ENCODE measurements at places on chromosomes 3 and 15.

- DNase-seq, result no peak
These were observed 141.6 kb upstream of the IGF1R start for GRCh38 chr15:98506711-98507110.

- no peak for DNase-seq
These were observed 22.7 kb downstream of the MGLL start for GRCh38 chr3:127799476-127800222.

DNA sequence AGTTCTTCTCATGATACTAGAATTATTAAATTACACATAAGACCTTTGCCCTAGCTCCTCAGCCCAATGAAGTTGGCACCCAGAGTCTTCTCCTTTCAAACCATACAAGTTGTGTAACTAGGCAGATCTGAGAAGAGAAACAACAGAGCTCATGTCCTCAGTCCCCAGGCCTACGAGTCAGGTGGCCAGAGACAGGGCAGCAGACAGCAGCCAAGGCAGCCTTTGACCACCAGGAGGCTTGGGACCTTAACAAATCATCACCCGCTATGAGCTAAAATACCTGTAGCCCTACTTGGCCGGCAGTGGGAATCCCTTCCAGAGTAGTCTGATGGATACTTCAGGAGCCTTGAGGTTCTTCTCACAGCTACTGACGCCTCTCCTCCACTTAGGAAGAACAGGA lies 18.3 kb downstream of the STIMATE start:
- no peak for DNase-seq

- DNase-seq, result no peak
These were observed 262.1 kb upstream of the TBL1XR1 start for GRCh38 chr3:177459401-177459800.

DNA sequence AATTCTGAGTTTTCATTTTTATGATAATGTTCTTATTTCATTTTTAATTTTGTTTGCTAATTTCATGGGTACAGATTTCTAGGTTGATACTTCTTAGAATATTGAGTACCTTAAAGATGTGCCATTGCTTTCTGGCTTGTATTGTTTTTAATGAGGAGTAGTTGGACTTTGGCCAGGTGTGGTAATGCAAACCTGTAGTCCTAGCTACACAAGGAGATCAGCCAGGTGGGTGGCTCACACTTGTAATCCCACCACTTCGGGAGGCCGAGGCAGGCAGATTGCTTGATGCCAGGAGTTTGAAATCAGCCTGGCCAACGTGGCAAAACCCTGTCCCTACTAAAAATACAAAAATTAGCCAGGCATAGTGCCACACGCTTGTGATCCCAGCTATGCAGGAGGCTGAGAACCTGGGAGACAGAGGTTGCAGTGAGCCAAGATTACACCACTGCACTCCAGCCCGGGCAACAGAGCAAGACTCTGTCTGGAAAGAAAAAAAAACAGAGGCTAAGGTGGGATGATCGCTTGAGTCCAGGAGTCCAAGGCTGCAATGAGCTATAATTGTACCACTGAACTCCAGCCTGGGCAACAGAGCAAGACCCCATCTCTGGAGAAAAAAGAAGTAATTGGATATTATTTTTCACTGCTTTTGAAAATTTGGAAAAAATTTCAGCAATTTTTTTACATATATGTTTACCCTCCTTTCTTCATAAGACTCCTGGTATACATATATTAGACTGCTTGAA lies 198.0 kb downstream of the ALCAM start:
- DNase-seq, result no peak

DNA sequence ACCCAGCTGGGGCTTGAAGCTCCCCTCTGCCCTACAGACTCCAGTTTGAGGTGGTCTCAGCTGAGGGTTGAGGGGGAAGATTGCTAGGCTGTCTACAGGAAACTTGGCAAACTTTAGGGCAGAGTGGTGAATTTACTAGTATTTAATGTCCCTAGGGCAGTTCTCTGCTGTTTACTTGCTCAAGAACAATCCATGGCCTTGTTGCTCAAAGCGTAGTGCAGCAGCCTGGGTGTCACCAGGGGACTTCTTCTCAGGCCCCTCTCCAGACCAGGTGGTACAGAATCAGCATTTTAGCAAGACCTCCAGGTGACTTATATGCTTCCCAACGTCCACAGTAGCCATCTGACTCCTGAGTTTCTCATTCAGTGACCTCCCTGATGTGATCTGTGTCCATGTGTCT lies 188.9 kb downstream of the NR1D2 start:
- no peak for DNase-seq

DNA sequence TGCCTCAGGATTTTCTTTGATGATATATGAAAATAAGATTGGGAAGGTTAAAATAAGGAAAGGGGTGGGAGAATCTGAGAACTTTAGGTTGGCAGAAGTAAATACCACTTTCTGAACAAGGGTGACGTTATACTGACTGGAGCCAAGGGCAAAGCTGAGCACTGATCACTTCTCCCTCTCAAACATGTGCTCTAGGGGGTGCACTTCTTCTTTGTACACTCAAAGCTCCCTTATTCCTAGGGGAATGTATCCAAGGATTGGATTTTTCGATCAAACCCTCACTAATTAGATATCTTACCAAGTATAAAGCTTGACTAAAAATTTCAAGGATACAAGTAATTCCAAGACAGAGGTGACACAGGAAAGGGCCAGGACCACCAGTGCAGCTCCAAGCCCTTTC lies 243.9 kb upstream of the UMPS start:
- no peak for DNase-seq

GRCh38 chr15:70962084-70962483 lies 69.5 kb downstream of the LRRC49 start:
- DNase-seq, result no peak

GRCh38 chr3:20325563-20325962 lies 139.6 kb upstream of the SGO1 start:
- DNase-seq, result no peak

DNA sequence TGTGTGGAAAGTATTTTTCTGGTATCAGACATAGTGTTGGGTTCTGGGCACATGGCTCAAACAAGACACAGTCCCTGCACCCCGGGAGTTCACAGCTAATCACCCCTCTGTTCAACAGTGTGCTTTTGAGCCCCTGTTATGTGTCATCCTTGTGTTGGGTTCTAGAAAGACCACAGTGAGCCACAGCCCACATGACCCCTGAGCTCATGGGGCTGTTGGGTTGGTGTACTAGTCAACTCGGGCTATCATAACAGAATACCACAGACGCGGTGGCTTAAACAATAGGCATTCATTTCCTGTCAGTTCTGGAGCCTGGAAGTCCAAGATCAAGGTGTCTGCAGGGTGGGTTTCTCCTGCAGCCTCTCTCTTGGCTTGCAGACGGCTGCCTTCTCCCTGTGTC lies 100.0 kb downstream of the DNAJB8 start:
- no peak for DNase-seq

- DNase-seq, result peak; percentile 48
These were observed 27.4 kb upstream of the FOXB1 start for GRCh38 chr15:59976480-59977271.

DNA sequence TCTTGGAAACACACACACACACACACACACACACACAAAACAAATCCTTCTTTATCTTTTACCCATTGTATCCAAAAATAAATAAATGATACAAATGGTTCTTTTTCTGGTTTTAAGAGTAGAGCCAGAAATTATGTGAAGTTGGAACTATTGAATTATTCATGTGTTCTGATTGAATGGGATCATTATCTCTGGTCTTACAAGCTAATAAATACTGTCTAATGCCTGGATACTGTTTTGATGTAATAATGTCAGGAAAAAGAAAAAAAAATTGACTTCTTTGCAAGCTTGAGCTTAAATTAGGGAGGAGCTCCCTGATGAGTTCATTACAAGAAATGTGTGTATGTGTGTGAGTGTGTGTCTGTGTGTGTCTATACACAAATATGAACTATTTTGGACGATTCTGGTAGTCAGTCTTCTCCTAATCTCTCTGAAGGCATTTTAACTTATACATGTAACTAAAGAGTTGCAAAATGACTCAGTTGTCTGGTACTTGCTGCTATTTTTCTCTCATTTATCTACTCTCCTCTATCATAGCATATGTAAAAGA lies 507.2 kb upstream of the AGTR1 start:
- no peak for DNase-seq

DNA sequence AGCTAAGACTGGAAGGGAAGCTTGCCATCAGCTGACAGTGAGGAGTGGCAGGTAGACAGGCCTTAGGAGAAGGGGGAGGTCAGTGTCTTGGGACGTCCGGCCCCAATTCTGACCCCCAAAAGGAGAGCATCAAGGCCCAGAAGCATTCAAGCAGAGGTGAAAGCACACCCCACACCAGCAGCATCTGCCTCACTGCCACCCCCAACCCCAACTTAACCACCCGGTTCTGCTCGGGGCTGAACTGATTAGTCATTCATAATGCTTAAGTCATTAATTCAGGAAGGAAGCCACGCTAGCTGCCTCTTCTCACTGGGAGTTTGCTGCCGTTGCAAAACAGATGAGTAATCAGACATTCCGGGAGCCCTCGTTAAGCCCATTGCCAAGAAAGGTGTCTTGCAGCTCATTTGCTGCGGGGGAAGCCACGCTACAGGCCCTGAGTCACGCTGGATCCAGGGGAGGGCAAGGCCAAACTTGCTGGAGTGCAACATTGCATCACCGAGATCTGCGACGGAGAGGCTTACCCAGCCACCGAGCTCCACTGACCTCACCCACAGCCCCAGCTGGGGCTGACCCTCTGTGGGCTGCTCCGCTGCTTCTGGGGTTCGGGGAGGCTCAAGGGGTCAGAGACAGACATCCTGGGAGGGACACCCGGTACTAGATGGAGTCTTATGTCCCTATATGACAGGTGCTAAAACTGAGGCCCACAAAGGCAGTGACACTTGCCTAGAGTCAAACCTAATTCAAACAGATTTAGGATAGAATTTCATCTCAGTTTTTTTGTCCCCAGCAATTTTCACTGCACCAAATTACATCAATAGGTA lies 46.4 kb upstream of the HES1 start:
- DNase-seq, result no peak

GRCh38 chr3:188352196-188352927 lies 198.4 kb downstream of the LPP start:
- DNase-seq, result no peak

- DNase-seq, result no peak
These were observed 492.4 kb upstream of the FRG2C start for GRCh38 chr3:75171630-75172230.

DNA sequence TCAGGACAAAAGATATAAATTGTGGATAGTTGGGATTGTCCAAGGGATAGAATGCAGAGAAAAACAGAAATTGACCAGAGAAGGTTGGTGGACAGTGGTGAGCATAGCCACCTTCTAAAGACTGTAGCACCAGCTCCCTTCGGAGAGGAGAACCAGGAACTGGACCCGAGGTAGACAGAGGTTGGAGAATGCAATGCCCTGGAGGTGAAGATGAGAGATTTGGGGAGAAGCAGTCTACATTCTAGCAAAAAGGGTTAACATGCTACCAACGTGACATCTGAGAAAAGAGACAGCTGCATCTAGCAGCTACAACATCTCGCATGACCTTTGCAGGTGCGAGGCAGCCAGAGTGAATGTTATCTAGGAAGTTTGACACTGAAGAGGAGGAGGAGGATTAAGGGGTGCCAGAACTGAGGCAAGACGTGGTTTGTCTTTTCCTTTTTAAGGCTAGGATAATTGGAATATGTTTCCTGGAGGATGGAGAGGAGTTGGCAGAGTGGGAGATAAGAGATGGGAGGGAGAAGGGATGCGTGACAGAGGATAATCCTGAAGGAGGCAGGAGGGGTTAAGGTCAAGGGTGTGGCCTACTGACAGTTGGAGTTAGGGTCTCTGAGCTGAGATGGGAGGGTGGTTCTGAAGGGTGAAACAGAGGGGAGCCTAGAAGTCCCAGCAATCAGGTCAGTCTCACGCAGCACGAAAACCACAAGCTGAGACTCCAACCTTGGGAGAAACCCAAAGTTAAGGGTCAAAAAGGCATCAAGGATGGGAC lies 103.7 kb upstream of the NR2E3 start:
- DNase-seq, result no peak

GRCh38 chr15:74908635-74909034 lies 2.0 kb upstream of the FAM219B start:
- DNase-seq, result no peak

DNA sequence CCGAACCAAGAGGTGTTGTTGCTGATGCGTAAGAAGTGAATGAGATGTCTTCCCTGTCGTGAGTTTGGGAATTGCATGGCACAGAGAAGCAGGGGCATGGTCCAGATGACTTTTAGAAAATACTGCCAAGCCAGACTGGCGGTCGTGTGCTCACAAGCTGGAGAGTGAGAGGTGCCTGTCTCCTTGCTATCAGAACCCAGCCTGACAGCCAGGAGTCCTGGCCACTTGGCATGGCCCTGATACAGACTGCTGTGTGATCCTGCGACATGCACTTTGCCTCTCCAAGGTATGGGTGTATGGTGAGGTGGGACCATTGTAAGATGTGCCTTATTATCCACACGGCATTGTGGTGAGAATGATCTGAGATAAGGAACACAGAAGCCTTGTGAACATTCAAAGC lies 93.0 kb downstream of the SMAD3 start:
- DNase-seq, result no peak

- no peak for DNase-seq
These were observed 7.2 kb upstream of the RARB start for GRCh38 chr3:25420885-25421284.

GRCh38 chr3:139301183-139301582 lies 42.6 kb upstream of the MRPS22 start:
- no peak for DNase-seq

- no peak for DNase-seq
These were observed 4.4 kb upstream of the IQSEC1 start for GRCh38 chr3:13077431-13078162.

GRCh38 chr3:152471814-152472671 lies 203.3 kb downstream of the MBNL1 start:
- DNase-seq, result peak; percentile 64

- DNase-seq, result no peak
These were observed 1.3 kb upstream of the ATP2B2 start for GRCh38 chr3:10506696-10507095.

DNA sequence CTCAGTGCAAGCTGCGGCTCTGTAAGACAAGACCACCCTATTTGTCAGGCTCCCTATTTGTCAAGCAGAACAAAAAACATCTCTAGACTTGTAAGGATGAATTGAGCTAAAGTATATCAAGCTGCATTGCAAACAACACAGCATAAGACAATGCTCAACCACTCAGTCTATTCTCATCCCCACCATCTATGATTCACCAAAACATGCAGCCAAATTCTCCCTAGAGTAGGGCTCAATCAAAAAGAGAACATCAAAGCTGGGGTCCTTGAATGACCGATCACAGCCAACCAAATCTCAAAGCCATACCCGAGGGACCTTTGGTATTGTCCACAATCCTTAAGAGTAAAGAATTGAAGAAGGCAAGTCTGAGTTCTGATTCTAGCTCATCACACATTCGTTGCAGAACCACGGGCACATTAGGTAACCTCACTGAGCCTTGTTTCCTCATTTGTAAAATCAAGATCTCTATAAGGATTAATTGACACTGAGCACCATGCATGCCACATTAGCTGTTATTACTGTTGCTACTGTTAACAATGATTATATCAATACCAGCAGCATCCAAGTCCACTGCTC lies 31.2 kb downstream of the RFTN1 start:
- DNase-seq, result no peak

Data from effector memory CD8-positive, alpha-beta T cell (primary cell).